IPS-NIHi11 (cell line): ENCODE measurements at places on chromosomes 2 and 18.

GRCh38 chr18:5318061-5318700 lies 22.7 kb upstream of the ZBTB14 start:
- no peak for DNase-seq

DNA sequence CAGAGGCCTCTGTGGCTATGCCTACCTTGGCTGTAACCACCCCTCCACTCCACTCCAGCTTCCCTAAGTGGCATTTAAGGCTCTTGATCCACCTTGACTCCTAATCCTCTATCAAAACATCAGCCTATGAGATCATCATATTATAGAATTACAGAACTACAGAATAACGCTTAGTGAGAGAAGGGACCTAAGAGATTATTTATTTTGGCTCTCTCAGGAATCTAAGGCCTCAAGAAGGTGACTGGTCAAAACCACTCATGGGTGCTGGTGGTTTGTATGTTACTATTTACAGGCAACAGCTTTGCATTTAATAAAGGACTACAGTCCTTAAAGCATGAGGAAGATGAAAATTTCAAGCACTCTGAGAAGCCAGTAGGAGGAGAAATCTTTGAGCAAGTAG lies 118.8 kb downstream of the FSHR start:
- DNase-seq = no peak

DNA sequence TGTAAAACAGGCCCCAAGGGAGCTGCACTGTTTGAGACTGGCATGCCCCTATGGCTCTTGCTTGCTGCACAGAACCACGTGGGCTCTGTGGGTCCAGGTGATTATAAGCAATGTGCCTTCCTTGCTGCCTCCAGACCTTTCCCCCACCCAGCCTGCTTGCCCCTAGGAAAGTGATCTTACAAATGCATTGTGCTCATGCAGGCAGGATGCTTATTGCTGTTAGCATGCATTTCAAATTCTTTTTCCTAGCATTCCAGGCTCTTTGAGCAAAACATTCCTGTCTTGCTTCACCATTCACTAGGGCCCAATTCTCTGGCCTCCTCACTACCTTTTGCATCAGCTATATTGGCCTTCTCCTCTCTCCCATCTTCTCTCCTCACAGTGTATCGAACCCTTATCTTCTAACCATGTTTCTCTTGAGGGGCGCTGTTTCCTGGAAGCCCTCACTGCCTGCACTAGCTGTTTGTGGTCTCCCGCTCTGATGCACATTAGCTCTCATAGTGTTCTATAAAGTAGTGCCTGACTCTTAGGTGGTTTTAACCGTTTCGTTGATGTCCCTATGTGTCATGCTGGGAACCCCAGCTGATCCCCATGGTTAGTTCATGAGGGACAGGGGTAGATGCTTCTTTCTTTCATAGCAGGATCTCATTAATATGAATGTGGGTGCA lies 152.9 kb upstream of the EPAS1 start:
- DNase-seq = no peak

GRCh38 chr2:114068438-114068837 lies 178.5 kb downstream of the ACTR3 start:
- DNase-seq = peak; percentile 75

GRCh38 chr2:183164650-183165015 lies 40.4 kb downstream of the NUP35 start:
- no peak for DNase-seq

DNA sequence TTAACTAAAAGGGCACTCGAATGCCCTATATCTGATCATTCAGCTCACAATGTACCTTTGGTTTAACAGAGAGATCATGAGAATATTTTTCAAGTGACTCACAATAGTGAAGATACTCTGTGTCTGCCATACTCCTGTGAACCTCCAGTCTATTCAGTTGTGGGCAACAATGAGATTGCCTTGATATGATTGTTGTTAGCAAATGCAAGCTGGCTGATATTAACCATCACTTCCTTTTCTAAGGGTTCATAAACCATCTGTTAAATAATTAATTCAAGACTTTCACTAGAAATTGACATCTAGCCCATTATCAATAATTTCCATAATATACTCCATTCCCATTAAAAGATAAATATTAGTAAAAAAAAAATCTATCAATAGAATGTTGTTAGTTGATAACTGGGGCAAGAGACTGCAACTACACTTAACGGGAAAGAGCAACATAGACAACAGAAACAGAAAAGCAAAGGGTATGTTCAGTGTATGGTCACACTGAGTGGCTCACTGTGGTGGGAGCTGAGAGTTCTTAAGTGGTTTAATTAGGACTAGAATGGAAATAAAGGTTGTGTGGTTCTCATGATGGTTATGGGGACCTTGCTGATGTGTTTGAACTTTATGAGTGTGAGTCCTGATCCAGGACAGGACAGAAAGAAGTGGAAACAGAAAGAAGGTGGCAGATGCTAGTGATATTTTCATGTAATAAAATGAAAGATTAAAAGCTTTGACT lies 11.9 kb downstream of the IL18RAP start:
- DNase-seq = no peak

DNA sequence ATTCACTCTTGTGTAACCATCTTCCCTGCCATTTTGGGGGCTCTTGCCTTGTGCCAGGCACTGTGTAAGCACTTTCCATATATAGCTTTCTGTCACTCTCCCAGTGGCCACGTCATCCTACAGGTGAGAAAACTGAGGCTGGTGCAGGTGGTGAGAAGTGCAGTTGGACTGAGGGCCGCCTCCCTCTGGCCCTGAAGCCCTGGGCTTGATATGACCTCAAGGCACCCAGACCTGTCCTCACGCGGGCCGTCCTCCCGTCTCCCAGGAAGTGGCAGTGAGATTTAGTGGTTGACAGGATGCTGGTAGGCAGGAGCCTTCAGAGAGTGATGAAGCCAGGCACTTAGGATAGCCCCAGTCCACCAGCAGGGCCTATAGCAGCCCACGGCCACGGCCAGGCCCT lies 30.5 kb downstream of the MAL start:
- DNase-seq = no peak

DNA sequence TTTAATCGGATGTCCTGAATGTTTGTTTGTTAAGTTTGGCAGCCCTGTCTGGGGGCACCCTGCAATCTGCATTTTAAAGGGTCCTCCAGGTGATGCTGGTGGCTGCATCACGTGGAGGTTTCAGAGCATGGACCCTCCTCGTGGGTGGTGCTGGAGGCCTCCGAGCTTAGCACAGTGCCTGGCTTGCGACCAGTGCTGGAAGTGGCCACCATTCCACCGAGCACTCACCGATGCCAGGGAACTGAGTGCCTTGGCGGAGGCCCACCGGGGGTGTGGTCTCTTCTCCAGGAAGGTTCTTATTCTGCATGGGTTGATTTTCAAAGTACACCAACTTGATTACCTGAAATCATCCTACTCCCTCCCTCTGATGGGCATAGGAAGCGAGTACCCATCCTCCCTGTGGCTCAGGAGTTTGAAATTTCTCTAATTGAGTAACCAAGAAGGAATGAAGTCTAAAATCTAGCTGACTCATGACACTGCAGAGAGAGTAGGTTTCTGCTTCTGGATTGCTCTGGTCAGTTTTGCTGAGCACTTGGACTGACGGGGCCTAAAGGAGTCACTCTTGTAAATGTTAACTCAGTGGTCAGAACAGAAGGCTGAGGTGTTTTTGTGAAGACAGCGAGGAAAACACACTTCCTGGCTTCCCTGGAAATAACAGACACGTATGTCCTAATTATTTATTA lies 58.1 kb upstream of the SLC66A3 start:
- DNase-seq = no peak

- DNase-seq = no peak
Measured at GRCh38 chr2:98507891-98508708, 63.4 kb downstream of the INPP4A start.

GRCh38 chr2:130808482-130809268 lies 28.0 kb upstream of the ARHGEF4 start:
- no peak for DNase-seq

DNA sequence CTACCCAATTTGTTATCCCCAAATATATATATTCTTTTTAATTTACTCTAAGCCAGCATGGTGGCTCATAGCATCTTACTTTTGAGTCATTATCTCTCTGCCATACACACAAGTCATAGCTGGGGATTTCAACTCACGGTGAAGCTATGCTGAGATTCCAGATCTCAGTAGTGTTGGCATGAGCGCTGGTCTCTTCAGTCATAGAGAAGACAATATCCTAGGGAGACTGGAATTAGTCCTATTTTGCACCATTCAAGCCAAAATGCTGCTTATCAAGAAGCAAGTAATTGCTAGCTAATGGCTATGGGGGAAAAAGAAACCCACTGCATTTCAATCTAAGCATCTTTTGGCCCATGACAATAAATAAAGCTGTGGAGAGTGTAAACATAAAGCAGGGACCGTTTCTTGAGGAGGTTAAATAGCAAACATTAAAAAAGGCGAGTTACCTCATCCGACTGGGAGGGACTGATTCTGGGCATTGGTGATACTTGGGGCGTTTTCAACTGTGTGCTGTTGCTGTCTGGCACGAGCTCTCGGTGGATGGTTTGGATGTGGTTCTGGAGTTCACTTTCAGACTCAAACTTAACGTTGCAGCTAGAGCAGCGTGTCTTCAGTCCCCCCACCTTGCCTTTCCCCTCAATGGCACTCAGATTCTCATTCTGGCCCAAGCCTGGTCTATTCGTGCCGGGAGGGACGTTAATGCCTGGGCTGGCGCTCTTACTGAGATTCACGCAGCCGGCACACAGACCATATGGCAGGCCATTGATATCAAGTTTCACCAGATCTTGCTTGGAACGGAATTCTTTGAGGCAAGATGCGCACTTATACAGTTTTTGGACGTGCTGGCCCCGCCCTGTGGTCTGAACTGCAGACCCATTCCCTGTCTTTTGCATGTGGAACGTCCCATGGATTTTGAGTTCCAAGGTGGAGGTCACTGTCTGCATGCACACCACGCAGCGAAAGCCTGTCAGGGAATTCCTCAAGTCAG lies 127.8 kb downstream of the ZNF521 start:
- no peak for DNase-seq

GRCh38 chr18:62682371-62682770 lies 33.0 kb upstream of the PHLPP1 start:
- no peak for DNase-seq

- DNase-seq = no peak
Measured at GRCh38 chr2:38353402-38353801, 23.7 kb downstream of the ATL2 start.

GRCh38 chr18:29653671-29654215 lies 1388.8 kb downstream of the DSC3 start:
- DNase-seq = no peak

- no peak for DNase-seq
Measured at GRCh38 chr2:120303177-120303576, 42.8 kb upstream of the INHBB start.
